ENCODE measurements at places on chromosomes 11 and 22.

- DNase-seq, result no peak
These were observed 35.3 kb downstream of the IGHMBP2 start for GRCh38 chr11:68938816-68939582.

DNA sequence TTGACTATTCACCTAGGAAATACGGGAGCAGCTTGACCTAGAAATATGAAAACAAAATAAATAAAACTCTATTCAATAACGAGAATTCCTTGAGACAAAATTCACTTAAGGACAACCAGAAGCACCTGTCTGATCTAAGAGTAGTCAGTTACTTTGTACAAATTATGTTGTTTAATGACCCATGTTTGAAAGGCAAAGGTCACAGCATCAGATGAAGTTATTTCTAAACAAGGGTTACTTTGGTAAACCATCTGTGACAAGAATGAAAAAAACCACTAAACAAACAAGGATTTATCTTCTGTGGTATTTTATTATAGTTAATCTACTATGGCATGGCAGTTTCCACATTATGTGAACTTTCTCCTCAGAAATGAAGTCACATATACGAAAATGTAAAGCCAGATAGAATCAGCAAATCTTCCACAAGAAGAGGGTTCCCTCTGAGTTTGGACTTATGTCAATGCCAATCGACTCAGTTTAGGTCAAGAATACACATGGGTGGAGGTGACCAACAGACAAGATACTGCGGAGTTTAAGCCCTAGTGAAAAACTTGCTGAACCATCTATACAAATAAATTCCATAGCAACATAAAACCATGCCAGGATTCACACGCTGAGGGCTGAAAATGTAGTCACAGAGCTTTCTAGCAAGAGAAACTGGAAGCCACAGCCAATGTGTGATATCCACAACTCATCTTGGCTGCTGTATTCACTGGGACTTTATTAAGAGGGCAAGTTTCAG lies 53.4 kb downstream of the NCAPD3 start:
- no peak for DNase-seq

- DNase-seq, result no peak
These were observed 3.4 kb upstream of the MUC5B start for GRCh38 chr11:1219446-1219833.

DNA sequence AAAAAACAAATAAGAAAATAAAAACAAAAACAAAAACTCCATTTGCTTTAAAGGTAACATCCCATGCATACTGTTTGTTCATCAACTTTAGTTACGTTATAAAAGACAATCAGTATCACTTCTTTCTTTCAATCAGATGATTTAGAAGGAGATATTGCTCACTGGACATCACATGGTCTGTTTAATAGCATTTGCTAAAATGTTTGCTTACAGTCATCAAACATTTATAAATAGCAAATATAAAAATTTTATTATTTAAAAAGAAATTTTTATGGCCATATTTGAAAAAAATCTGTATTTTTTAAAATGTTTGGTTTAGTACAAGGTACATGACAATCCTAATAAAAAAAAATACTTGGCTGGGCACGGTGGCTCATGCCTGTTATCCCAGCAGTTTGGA lies 22.6 kb downstream of the MMP26 start:
- no peak for DNase-seq

- DNase-seq, result no peak
These were observed 9.1 kb downstream of the TPBGL start for GRCh38 chr11:75249704-75250103.

DNA sequence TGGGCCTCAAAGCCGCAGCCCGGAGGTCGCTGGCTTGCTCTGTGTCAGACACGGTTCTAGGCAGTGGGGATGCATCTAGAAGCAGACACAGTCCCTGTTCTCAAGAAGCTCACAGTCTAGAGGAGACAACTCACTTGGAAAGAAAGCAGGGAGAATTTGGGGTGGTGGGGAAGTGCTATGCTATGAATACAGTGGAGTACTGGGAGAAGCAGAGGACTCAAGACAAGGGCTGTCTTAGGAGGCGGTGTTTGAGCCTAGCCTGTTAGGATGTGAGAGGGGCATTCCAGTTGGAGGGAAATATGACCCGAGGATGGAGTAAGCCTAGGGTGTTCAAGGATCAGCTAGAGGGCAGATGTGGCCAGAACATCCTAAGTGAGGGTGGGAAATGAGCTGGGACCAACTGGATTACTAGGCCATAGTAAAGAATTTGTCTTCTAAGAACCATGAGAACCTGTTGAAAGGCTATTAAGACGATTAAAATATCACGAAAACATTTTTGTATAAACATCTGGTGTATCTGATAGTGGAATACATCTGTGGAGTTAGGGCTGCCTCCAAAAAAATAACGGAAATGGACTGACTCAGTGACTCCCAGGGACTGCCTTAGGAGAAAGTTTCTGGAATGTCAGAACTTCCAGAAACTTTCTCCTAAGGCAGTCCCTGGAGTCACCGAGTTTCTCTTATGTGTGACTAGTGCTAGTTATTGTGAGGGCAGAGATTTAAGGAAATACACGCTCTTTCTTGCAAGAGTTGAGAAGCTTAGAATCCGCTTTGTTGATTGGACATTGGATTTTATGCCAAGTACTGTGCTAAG lies 1.1 kb upstream of the PITPNB start:
- DNase-seq, result no peak

DNA sequence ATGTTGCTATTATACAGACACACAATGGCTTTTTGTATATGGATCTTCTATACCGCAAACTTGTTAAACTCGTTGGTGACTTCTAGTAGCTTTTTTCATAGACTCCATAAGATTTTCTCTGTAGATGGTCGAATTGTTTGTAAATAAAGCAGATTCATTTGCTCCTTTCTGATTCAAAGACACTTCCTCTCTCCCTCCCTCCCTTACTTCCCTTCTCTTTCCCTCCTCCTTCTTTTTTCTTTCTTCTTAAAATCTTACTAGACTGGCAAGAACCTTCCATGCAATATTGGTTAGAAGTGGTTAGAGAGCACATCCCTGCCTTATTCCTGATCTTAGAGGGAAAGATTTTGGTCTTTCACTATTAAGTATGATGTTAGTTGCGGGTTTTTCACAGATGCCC lies 36.4 kb downstream of the MYEOV start:
- DNase-seq, result no peak

GRCh38 chr22:31241936-31242335 lies 29.8 kb downstream of the LIMK2 start:
- DNase-seq, result no peak

DNA sequence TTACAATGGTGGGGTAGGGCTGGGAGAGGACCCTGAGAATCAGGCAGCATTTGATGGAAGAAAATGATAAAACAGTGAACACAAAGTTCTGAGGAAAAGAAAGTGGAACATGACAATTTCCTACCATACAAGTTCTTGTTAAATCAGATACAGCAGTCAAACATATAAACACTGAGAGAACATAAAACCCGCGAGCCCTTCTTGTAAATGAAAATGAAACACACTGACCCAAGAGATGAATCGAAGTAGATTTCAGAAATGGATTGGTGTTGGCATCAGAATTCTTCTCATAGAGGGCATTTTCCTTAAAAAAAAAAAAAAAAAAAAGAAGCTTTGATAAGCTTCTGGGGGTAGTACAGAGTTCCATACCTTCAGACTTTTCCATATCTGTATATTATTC lies 134.7 kb upstream of the TMEM45B start:
- DNase-seq, result no peak

GRCh38 chr11:68215087-68215445 lies 2.0 kb upstream of the KMT5B start:
- no peak for DNase-seq

DNA sequence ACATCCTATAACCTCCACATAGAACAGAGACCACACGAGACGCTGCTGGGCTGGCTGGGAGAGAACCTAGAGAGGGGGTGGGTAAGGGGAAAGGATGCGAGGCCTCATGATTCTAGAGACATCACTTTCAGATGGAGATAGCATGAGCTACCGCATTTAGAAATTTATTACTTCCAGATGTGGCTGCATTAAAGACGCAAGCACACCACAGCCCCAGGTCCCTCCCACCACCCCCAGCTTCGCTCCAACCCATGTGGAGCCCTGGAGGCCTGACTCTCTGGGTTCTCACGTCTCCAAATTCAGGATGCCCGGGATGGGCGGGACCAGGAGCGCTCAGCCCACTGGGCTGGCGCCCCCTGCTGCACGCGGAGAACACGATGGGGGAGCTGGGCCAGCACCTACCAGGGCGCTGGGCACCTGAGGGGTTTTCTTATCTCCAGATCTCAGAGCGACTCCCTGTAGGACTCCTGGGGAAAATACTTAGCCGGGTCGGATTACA lies 13.6 kb downstream of the MRPL21 start:
- no peak for DNase-seq

DNA sequence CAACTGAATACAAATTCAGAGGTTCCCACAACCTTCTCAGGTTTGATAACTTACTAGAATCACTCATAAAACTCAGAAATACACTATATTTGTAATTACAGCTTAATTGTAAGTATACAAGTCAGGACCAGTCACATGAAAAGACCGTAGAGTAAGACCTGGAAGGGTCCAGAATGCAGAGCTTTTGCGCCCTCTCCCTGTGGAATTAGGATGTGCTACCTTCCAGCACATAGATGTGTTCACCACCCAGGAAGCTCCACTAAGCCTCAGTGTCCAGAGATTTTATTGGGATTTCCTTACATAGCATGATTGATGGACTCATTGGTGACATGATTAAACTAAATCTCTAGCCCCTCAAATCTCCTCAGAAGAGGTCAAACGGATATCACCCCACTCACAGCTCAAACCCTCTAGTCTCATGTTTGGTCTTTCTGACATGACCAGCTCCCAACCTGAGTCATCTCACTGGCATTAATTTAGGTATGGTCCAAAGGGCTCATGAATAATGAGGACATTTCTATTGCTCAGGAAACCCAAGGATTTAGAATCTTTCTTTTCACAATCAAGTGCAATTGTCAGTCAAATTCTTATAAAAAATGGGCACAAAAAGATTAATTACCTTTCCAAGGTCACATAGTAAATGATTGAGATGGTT lies 77.2 kb upstream of the UBASH3B start:
- no peak for DNase-seq

DNA sequence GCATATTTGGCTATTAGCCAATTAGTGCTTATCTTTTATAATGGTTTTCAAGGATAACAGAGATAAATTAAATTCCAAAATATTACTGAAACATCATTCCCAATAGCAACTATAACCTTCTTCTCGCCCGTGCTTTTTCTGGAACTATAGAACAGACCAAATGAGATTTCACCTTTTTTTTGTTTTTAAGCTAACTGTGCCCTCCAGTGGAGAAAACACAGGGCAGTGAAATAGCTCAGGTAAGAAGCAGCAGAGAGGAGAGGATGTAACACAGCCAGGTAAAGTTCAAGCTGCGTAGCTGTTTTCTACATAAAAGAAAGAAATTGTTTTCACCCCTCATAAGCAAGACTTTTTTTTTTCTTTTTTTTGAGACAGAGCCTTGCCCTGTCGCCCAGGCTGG lies 28.2 kb downstream of the HSD17B12 start:
- DNase-seq, result no peak

- no peak for DNase-seq
These were observed 295.2 kb downstream of the GRM5 start for GRCh38 chr11:88770475-88771079.

DNA sequence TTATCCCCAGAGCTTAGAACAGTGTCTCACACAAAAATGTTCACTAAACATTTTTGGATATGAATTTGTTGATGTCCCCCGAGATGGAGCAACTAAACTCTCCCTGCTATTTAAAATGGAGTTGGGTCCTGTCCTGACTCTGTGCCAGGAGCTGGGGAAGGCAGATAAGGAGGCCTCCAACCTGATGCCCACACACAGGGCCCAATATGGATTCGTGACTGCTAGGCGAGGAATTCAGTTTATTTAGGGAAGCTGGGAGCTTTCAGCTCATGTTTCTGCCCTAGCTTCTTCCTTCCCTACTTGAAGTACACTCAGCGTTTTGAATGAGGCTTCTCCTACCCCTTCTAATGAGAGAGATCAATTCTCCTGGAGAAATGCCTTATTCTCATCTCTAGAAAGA lies 373.0 kb upstream of the LARGE1 start:
- no peak for DNase-seq

GRCh38 chr11:119306373-119306890 lies 10.5 kb downstream of the MCAM start:
- no peak for DNase-seq

DNA sequence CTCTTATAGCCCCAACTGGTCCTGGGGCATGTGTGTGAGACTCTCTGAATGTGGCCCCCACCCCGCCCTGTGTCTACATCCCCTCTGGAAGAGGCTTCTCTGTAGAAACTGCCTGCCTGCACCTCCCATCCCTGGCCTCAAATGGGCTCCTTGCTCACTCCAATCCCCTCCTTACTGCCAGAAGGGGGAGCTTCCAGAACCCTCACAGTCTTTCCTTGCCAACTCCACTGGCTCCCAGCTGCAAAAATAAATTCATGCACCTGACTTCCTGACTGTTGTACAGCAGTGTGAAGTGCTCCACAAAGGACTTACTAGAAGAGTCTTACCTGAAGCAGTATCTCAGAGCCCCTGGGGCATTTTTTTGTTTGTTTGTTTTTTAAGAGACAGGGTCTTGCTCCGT lies 15.2 kb upstream of the SERPIND1 start:
- DNase-seq, result no peak

GRCh38 chr22:31520051-31520450 lies 23.7 kb downstream of the SFI1 start:
- no peak for DNase-seq

- DNase-seq, result no peak
These were observed 437 bp downstream of the SLC43A3 start for GRCh38 chr11:57426439-57426928.

DNA sequence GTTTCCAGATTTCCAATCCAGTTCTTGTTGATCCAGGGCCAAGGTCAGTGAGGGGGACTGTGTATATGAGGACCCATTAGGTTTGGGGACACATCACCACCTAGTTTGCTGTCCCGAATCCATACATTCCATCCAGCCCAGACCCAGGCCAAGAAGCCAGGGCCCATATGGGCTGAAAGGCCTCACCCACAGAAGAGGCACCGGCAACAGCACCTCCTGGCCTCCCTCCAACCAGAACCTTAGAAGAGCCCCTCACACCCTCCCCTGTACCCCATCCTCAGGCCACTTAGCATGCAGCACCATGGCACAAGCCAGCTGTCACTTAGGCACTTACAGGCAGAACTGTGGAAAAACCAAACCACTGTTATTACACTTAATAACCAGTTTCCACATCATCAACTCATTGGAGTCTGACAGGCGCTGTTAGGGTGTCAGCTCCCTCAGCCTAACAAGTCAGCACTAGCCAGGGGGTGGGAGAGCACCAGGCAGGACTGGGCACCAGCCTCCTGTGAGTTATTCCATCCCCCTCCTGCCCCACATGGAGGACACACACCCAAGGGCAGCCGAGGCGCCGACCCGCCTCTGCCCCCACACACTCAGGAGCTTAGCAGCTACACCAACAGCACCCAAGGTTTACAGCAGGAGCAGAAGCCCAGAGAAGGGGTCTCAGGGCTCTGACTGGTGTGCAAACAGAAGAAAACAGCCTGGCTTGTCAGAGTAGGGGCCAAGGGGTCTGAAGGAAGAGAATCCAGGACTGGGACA lies 132.0 kb downstream of the BUD13 start:
- no peak for DNase-seq

- DNase-seq, result no peak
These were observed 309.3 kb downstream of the SOX6 start for GRCh38 chr11:16047073-16047472.

Measured in activated gamma-delta T cell (primary cell).